Ascending aorta (tissue), 2 donors: ENCODE measurements at places on chromosomes 4 and X. TPM values are rescaled to one million over a fixed set of nuclear protein-coding genes. Genes with fewer than 3 reads are reported as not detected.

DNA sequence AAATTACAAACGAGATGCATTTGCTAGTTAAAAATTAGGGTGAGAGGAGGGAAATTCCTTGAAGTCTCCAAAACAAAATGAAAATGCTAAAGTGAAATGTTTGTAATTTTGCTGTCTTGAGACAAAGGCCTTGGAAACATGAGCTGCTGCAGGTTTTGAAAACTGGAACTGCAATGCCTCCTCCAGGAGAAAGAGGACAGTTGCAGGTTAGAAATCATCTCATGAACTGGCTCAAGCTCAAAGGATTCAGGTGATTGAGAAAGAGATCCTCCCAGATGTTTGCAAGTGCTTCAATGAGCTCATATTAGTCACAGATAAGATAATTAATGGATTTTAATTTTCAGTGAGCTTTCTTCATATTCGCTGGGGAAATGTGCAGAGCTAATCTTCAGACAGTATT lies 32.4 kb downstream of the SMPX start:
- DNase-seq: no peak

The POF1B gene
- 0.21 TPM for total RNA-seq

The FRMD7 gene
- total RNA-seq: not detected

The BMPR1B gene
- 3.8 TPM for total RNA-seq

- no peak for DNase-seq
Measured at GRCh38 chr4:138003248-138003647, 238.9 kb downstream of the SLC7A11 start.

DNA sequence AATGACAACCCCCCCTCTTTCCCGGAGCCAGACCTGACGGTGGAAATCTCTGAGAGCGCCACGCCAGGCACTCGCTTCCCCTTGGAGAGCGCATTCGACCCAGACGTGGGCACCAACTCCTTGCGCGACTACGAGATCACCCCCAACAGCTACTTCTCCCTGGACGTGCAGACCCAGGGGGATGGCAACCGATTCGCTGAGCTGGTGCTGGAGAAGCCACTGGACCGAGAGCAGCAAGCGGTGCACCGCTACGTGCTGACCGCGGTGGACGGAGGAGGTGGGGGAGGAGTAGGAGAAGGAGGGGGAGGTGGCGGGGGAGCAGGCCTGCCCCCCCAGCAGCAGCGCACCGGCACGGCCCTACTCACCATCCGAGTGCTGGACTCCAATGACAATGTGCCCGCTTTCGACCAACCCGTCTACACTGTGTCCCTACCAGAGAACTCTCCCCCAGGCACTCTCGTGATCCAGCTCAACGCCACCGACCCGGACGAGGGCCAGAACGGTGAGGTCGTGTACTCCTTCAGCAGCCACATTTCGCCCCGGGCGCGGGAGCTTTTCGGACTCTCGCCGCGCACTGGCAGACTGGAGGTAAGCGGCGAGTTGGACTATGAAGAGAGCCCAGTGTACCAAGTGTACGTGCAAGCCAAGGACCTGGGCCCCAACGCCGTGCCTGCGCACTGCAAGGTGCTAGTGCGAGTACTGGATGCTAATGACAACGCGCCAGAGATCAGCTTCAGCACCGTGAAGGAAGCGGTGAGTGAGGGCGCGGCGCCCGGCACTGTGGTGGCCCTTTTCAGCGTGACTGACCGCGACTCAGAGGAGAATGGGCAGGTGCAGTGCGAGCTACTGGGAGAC lies 1.6 kb downstream of the PCDH10 start:
- no peak for DNase-seq

GRCh38 chr4:39320381-39321115 lies 45.6 kb downstream of the RFC1 start:
- no peak for DNase-seq

The C1GALT1C1 gene
- total RNA-seq: 43.4 TPM

GRCh38 chrX:21382715-21383114 lies 8.5 kb downstream of the CNKSR2 start:
- no peak for DNase-seq

GRCh38 chrX:139077281-139078250 lies 366.0 kb upstream of the FGF13 start:
- DNase-seq: no peak

The BST1 gene
- total RNA-seq: 22.7 TPM

DNA sequence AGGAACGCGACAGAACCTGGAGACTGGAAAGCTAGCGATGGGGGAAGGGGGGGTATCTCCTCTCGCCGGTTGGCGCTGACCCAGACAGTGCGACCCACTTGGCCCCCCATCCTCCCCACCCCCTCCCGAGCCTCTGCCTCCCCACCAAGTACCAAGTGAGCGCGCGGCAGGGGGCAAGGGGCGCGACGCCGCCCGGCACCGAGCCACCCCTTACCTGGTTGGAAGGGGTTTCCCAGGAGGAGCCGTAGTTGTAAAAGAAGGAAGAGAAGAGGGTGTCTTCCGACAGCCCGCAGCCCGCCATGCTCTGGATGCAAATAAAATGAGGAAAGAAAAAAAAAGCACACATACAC lies 112.2 kb downstream of the DHX15 start:
- DNase-seq: no peak

DNA sequence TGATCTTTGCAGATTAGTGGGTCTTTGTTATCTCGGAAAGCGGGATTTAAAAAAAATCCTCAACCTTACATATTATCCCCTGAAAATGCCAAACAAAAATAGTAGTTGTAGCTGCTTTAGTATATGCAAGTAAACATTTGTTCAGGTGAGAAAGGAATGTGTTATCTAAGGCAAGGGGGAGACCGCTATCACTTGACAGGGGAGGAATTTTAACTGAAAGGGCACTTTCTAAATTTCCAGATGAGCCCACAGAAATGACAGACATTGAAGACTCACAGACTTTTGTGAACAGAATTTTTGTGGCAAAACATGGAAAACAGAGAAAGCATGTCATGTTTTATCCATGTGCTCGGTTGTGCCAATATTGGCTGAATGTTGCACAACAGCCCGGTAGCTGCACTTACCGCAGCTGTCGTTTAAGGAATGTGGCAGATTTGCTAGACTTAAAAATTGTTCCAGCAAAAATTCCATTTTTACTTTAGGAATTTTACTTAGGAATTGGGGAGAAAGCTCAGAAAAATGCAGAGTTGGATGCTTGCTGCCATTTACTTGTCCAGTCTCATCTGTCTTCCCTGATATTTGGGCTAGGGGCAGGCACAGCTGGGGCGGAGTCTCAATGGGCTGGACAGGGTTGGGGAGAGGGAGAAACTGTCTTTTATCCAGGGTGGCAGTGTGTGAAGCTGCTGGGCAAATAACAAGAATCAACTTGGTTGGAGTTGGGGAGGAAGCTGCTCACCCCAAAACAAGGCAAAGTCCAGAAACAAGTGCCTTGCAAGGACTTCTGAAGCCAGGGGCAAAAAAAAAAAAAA lies 94.6 kb upstream of the RPS6KA3 start:
- DNase-seq: no peak

DNA sequence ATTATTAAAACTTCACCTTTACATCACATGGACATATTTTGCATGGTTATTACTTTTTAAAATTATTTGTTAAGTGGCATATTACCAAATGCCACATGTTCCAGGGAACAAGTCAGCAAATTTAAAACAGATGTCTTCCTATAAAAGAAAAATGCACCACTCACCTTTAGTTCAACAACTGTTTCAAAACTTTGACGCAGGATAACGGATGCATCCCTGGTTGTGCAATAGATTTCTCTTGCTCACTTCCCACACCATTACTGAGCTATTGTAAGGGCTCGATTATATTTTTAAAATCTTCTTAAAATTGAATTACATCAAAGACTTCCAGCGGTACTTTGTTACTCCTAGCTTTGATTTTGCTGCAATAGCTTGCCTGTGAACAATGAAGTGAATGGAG lies 93.0 kb upstream of the ARHGAP24 start:
- no peak for DNase-seq

The BRCC3 gene
- 9.4 TPM for total RNA-seq

GRCh38 chr4:106507440-106507839 lies 138.9 kb upstream of the GIMD1 start:
- DNase-seq: no peak

GRCh38 chrX:119072744-119073143 lies at the start of gene CT47C1:
Gene CT47C1 (plus strand): TSS chrX:119072993. CDS start chrX:119073226, 233 bp downstream.
- DNase-seq: no peak

The PGAM4 gene
- not detected for total RNA-seq

DNA sequence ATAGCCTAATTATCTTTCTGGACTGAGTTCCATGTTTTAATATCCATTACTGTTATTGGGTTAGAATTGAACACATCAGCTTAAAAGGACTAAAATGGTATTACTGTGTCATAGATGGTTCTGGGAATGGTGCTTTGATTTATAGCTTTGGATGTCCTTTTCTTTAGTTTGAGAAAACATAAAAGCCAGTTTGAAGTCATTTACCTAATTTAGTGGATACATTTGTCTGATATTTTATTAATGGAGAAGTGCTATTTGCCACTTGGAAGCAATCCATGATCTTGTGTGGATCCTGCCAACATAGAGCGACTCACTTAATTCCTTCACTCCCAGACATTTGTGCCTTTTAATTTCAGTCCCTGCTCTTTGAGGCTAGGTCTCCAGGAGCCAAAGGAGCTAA lies 212.4 kb upstream of the PACRGL start:
- no peak for DNase-seq

DNA sequence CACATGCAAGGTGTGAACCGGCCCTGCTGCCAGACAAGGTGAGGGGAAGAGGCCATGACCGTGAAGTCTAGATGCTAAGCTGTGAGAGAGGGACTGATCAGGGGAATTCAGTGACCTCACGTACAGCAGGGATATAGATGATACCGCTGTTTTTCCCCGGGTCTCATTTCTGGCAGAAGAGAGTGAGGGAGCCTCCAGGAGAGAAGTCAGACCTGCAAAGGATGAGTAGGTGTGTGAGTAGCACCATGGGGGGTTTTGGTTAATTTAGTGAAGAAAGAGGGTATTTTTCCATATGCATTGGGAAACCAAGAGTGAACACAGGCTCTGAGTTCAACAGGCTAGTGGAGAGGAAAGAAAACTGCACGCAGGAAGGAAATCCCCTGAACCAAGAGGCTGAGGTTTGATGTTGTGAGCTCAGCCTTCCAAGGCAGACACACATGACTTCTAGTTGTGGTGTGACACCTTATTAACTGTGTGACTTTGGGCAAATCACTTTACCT lies 127.6 kb upstream of the GATB start:
- no peak for DNase-seq

DNA sequence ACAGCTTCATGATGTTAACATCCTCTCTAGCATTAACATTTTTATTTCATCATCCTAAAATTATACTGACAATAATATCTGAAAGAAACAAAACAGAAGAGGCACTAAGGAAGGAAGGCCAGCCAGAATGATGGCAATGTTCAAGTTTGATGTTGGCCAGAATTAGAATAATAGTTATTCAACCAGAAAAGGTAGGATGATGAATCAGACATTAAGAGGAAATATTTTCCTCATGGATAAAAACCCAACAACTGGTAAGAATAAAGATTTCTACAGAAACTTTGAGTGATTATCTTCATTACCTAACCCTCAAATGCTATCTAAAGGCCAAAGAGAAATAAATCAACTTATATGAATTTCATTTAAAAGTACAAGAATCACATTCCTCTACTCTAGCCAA lies 105.2 kb downstream of the PDE5A start:
- no peak for DNase-seq

The CLIC2 gene
- 34.3 TPM for total RNA-seq

The FAM9B gene
- not detected for total RNA-seq

The SSX2 gene
- not detected for total RNA-seq

The SH2D1A gene
- total RNA-seq: not detected

The JADE3 gene
- 1.8 TPM for total RNA-seq

- no peak for DNase-seq
Measured at GRCh38 chrX:151830911-151831310, 81.8 kb upstream of the MAGEA4 start.

- no peak for DNase-seq
Measured at GRCh38 chr4:76803522-76803921, 94.4 kb downstream of the SOWAHB start.

DNA sequence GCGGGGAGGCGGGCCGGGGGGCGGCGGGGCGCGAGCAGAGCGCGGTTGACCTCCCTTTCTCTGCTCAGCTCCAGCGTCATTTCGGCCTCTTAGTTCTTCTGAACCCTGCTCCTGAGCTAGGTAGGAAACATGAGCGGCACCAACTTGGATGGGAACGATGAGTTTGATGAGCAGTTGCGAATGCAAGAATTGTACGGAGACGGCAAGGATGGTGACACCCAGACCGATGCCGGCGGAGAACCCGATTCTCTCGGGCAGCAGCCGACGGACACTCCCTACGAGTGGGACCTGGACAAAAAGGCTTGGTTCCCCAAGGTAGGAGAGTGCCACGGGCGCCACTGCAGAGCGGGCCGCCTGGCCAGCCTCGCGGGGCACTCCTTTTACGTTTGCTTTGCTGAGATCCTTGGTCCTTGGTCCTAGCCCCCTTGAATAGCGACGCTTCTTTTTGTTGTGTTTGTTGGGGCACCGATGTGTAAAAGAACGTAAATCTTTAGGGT lies at the start of gene HTATSF1:
Gene HTATSF1 (plus strand): TSS at position 37 of the 497 bp plus-strand sequence. CDS start 93 bp downstream, at position 130.
- no peak for DNase-seq

The TMPRSS11A gene
- not detected for total RNA-seq

The DIPK2B gene
- total RNA-seq: 76.2 TPM

GRCh38 chr4:147590249-147590920 lies 26.8 kb upstream of the TMEM184C start:
- DNase-seq: no peak

GRCh38 chr4:52052475-52052780 lies 1.3 kb downstream of the SPATA18 start:
- DNase-seq: no peak

The TCEANC gene
- total RNA-seq: 4.5 TPM

DNA sequence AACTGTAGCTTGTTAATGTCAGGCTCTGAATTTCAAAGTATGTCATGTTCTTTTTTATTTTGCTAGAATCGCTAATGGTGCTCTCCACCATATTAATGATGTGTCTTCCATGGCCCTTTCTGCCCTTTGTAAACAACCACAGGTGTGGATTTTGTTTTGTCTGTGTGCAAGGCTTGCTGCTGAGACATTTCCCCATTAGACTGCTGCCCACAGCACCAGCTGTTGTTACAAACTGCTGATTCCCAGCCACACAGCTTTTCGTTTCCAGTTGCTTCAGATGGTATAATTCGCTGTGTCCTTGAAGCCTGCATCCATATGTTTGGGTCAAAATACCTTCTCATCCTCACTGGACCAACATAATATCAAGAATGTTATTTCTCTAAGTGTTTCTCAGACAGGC lies 32.8 kb downstream of the KCNIP4 start:
- no peak for DNase-seq

GRCh38 chr4:130335417-130336194 lies 1239.7 kb downstream of the C4orf33 start:
- DNase-seq: no peak

GRCh38 chr4:182062936-182063335 lies 180.3 kb upstream of the TENM3 start:
- no peak for DNase-seq

The POU4F2 gene
- not detected for total RNA-seq

The CXCL10 gene
- total RNA-seq: not detected

- DNase-seq: no peak
Measured at GRCh38 chr4:157885811-157886210, 287.0 kb downstream of the GASK1B start.
